ENCODE measurements at places on chromosomes 4 and X.

- DNase-seq, result no peak
Observed at GRCh38 chr4:62407534-62407933, 1207.4 kb downstream of the ADGRL3 start.

GRCh38 chr4:47651231-47651630, 166.2 kb downstream of the ATP10D start:
- no peak for DNase-seq

DNA sequence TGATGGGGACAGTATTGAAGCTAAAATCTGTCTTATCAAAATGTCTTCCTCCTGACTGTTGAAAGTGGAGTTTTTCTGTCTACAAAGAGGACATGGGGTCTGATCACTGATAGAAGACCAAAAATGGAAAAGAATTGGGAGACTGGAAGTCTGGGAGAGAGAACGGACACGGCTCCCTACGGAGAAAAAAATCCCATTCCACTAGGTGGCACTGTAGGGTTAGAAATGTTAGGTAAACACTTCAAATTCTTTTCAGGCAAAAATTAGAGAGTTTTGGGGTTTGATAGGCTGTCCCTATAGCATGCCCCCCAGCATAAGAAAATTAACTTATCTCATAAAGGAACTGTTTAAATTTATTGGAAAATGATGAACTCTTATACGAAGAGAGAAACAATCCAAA, 200.5 kb downstream of the FAM133A start:
- DNase-seq, result no peak

DNA sequence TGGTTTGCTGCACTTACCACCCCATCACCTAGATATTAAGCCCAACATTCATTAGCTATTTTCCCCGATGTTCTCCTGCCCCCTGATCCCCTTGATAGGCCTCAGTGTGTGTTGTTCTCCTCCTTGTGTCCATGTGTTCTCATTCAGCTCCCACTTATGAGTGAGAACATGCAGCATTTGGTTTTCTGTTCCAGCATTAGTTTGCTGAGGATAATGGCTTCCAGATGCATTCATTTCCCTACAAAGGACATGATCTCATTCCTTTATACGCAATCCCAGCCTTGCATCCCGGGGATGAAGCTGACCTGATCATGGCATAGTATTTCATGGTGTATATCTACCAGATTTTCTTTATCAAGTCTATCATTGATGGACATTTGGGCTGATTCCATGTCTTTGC, 99.0 kb upstream of the DCAF12L2 start:
- DNase-seq, result no peak

- DNase-seq, result no peak
Observed at GRCh38 chrX:130909469-130910136, 6.6 kb upstream of the ENOX2 start.

DNA sequence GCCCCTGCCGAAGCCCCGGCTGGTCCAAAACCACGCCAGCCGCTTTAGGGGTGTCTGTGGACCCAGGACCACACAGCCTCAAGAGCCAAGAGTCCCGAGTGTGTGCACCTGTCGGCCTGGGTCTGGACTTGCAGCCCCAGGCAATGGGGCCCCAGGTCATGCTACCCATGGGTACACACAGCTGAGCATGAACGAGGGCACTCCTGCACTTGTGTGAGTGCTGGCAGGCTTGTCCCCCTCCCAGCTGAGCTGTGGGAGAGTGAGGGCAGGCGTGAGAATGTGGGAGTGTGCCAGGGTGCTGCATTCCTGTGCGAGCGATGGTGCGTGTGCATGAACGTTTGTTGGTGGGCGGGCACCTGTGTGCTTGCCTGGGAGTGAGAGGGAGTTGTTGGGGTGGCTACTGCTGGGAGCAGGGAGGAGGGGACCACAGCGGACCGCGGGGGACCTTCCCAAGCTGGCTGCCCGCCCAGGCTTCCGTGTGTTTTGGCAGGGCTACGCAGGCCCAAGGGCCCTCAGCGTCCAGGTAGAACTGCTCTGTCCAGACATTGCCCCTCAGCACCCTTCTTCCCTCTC, 30.8 kb downstream of the BLOC1S4 start:
- no peak for DNase-seq

- DNase-seq, result no peak
Observed at GRCh38 chr4:41133454-41134018, 80.8 kb downstream of the APBB2 start.

GRCh38 chr4:120796271-120796670, 126.3 kb downstream of the PRDM5 start:
- DNase-seq, result no peak

GRCh38 chr4:69549651-69550050, 53.9 kb upstream of the UGT2B4 start:
- no peak for DNase-seq

- no peak for DNase-seq
Observed at GRCh38 chrX:129247642-129248041, 275.6 kb downstream of the SMARCA1 start.

DNA sequence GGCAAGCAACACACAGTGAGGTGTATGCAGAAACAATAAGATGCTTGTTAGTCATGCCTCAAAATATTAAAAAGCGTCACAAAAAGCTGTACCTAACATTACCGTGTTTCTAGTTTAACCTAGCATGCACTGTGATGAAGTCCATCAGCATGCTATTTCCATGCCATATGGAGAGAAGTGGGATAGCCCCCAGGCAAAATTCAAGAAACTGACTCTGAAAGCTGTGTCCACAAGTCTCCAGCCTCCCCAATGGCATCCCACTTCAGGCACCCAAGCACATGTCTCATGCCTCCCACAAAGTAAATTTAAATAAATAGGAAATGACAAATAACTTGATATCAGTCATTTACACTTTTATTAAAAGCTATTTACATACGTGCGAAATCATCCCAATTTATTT, 10.8 kb downstream of the GABRA2 start:
- no peak for DNase-seq

DNA sequence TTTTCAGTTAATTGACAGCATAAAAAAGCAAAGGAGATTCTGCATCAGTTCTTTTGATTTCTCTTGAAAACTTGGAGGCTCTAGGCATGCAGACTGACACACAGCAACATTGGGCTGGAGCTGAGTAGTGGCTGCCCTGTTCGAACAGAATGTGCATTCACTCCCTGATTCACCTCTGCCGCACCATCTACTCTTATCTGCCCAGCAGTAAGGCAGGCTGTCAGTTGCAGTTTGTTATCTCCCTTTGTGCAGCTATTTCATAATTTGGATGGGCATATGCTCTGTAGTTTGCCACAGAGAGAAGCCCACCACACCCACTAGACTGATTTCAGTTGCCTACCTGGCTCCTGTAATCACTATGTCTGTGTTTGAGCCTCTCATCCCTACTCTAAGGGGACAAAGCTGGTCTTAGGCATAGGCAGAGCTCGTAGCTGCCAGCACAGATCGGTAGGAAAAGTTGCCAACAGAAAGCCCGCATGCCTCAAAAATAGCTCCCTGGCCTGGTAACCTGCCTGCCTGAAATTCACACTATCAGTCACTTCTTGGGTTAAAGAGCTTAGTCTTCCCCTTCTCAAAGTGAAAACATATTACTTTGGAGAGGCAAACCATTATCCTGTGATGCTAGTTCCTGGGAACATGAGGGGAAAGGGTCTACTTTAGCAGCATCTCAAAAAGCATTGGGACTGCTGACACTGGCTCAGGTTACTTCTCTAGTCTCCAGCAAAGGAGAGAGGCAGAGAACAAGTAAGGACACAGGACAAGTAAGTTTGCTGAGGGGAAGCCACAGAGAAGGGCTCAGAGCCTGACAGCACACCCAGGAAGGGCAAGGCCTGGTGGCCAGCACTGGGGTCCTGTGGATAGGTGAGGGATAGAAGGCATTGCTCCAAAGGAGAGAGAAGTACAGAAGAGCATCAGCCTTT, 75.9 kb upstream of the TMEM164 start:
- no peak for DNase-seq

- DNase-seq, result no peak
Observed at GRCh38 chr4:88240297-88240714, 44.1 kb downstream of the PPM1K start.

DNA sequence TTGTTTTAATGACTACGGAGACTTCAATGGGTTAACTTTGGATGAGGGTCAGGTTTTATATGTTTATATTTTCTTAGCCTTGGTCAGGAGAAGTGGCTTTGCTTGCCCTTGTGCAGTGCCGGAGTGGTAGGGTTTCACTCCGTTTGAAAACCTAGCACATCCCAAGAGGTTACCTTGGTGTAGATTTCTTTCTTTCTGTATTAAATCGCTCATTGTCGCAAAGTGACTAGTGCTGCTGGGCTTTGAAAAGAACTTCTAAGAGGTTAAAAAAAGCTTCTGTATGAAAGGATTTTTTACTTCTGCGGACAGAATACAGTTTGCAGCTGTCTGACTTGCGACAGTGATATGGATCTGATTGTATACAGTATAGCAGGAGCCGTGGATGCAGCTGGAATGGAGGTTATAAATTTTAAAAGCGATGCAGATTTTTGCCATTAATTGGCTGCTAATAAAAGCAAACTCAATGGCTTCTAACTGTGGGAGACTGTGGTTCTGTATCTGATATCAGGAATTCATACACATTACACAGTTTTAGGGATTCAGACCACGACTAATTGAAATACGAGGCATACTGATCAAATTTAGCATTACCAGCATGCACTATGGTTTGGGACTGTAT, 340.9 kb upstream of the PITX2 start:
- no peak for DNase-seq

- no peak for DNase-seq
Observed at GRCh38 chrX:115988825-115989224, 181.7 kb upstream of the AGTR2 start.

- no peak for DNase-seq
Observed at GRCh38 chrX:47571896-47572295, 10.3 kb upstream of the TIMP1 start.

- DNase-seq, result no peak
Observed at GRCh38 chr4:61994036-61994435, 793.9 kb downstream of the ADGRL3 start.

- DNase-seq, result no peak
Observed at GRCh38 chrX:13482746-13483541, 86.5 kb upstream of the EGFL6 start.

DNA sequence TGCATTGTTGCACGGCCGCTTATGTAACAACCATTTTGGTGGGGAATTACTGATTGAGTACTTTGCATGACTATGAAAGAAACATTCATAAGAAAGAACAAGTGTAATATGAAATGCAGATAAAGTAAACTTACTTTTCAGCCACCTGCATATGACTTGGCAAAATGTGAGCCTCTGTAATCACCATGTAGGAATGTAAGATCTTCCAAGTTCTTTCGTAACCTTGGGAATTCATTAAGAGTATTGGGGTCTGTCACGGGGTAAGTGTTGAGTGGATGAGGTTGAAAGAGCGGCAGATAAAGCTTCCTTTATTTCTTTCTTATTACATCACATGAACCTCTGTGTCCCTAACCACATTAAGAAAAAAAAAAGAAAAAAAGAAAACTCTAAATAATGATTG, 348.5 kb upstream of the NR3C2 start:
- no peak for DNase-seq

GRCh38 chr4:4853921-4854648, 5.4 kb upstream of the MSX1 start:
- DNase-seq, result no peak

DNA sequence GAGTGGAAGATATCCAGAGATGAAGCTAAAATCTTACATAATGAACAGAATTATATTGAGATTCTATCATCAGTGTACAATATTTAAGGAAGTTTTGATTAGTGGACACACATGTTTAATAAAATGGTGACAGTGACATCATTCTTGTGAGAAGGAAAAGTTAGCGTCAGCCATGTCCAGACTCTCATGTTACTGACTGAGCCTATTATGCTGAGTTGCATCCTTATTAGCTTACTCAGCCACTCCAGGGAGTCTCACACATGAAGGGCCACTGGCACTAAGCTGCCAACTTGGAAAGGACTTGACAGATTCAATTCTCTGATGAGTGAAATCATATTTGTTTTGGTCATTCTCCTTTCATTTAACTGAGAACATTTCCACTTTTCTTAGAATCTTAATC, 170.6 kb downstream of the BANK1 start:
- DNase-seq, result no peak

GRCh38 chr4:89586864-89587263, 250.1 kb downstream of the SNCA start:
- DNase-seq, result no peak

DNA sequence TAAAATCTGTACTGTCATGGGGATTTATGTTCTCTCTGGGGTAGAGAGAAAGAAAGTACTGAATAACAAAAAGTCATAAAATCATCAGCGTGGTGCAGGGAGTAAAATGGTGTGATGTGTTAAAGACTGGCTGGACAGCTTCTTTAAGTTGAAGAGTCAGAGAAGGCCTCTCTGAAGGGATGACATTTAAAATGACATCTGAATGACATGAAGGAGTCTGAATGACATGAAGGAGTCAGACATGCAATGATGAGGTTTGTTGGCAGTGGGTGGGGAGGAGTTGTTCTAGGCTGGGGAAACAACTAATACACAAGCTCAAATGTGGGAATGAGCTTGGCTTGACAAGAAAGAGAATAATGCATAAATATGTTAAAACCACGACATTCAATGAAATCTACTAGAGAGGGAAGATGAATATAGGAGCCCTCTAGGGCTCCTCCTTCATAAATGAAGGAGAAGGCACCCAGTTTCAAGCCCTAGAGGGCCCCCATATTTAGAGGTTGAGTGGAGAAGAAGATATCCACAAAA, 63.9 kb upstream of the KIT start:
- no peak for DNase-seq

DNA sequence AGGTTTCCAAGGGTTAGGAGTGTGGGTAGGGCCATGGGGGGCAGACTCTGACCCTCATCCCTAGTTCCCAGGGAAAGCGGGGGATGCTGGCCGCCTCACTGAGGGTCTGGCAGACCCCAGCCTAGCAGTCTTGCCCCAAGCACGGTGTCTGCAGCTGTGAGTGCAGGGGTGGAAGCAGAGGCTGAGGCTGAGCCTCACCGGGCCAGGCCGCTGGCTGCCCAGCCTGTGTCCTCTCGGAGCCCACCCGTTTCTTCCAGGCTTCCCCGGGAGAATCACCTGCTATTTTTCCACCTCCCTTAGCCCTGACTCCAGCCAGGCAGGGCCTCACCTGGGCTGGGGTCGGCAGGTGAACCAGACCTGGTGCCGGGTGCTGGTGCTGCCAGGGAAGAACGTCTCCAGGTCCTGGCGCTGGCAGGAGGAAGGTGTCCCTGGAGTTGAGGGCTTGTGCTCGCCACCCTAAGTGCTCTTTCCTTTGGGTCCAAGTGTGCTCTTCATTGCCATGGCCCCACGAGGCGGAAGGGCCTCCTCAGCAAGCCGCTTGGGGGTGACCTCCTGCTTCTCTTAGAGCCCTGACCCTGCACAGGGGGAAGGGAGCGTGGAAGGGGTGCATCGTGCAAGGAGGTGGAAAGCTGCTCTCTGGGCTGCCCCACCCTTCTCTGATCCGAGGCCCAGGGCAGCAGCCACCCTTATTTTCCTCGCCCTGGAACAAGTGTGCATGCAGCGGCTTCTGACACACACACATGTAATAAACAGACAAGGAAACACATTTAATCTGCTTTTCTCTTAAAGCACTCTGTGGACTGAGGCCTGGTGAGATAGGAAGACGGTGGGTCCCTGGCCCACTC, 112.7 kb downstream of the FAM53A start:
- no peak for DNase-seq

DNA sequence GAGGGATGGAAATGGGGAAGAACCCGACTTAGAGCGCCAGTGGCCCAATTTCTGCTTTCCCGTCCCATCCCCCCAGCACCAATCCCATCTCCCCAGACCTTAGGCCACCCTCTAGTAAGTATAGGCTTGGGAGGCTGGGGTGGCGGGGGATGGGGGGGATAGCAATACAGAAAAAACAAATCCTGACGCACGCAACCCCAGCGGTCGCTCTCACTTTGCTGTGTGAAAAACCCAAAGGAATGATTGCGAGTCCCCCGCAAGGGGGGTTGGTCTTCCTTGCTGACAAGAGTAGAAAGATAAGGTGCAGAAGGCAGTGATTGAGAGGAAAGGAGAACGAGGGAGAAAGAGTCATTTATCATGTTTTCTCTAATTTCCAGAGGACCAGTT, 863 bp downstream of the CPE start:
- DNase-seq, result no peak
